HEK293T (cell line): ENCODE measurements at places on chromosomes 2 and 18.

DNA sequence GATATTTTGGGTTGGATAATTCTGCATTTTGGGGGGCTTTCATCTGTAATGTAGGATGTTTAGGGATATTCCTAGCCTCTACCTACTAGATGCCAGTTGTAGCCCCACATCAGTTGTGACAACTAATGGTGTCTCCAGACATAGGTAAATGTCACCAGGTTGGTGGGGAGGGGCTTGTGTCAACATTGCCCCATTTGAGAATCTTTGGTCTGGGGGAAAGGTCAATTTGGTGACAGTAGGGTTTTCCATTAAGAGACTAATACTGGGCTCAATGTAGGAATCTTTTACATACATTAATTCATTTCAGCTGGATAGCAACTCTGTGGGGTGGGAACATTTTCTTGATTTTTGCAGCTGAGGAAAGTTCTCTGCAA lies 6.6 kb upstream of the AFTPH start:
- no peak for DNase-seq

DNA sequence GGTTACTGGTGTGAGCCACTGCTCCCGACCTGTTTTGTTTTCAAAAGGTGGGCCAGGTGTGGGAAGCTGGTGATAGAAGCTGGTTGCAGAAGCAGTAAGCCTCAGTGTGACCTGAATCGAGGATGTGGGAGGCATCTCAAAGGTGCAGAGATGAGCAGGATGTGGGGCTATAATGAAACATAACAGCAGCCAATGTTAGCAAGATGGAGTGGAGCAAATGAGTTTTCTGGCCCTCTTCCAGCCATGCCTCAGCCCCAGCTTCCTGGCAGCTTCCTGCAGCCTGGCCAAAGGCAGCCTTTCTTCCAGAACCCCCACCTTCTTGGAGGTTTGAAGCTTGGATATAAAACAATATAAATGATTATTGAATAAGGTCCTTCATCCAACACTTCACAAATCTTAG lies 184.8 kb downstream of the NCK2 start:
- no peak for DNase-seq

GRCh38 chr2:43414033-43414432 lies 181.8 kb downstream of the THADA start:
- no peak for DNase-seq

GRCh38 chr2:45014016-45014702 lies 4.9 kb upstream of the SIX2 start:
- DNase-seq: peak; percentile 82

GRCh38 chr2:156321243-156321904 lies 11.1 kb downstream of the NR4A2 start:
- no peak for DNase-seq

- peak; percentile 72 for DNase-seq
These were observed 118.9 kb upstream of the ARL5A start for GRCh38 chr2:151946899-151947812.

- no peak for DNase-seq
These were observed 266.6 kb upstream of the TANK start for GRCh38 chr2:160893581-160893980.

DNA sequence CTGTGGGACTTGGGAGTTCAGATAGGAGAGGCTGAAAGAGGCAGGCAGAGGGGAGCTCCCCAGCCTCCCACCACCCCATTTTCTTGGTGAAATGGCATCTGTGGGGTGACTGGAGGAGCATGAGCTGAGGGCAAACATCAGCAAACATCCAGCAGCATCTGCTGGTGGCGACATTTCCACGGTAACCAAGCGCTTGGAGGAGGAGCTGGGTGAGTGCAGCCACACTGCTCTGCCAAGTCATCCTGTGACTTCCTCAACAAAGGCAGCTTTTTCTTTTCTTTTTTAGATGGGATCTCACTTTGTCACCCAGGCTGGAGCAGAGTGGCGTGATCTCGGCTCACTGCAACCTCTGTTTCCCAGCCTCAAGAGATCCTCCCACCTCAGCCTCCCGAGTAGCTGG lies 5.6 kb downstream of the TXNL4A start:
- no peak for DNase-seq

GRCh38 chr2:111118481-111118980 lies 2.2 kb upstream of the BCL2L11 start:
- DNase-seq: no peak

DNA sequence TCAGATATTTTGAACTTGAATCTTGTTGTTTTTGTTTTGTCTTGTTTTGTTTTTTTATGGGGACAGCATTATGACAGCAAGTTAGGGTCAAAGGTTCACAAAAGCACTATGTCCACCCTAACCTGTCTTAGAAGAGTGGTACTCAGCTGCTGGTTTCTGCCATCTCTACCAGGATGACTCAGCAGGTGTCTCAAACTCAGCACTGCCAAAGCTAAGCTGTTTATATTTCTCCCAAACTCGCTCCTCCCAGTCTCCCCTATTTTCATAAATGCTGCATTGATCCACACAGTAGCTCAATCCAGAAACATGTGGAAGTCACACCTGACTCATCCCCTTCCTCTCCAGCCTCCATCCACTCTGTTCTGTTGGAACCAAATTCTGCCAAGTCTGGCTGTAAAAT lies 134.9 kb downstream of the ZBTB7C start:
- DNase-seq: no peak

- DNase-seq: no peak
These were observed 675.0 kb downstream of the IRS1 start for GRCh38 chr2:226124548-226125011.

GRCh38 chr2:209629597-209629996 lies 142.0 kb upstream of the UNC80 start:
- DNase-seq: no peak

DNA sequence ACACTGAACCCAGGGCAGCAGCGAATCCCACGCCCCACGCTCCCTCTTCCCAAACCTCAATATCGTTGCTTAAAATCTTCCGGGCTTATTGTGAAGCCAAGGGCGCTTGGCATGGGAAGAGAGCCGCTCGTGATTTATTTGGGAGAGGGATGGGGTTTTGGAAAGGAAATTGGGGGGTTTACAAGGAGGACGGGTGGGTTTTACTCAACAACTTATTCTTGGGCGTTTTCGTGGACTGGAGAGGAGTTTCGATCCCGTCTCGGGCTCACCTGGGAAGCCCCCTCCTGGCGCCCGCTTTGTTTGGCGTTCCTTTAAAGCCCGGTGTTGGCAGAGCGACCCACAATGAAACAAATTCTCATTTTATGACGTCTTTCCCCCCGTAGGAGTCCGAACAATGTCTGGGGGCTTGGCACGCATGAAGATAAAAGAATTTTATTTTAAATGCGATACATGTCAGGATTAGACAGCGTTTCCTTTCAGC lies 135.3 kb downstream of the INSIG2 start:
- DNase-seq: no peak

GRCh38 chr2:36371070-36371874 lies 15.7 kb downstream of the CRIM1 start:
- DNase-seq: no peak

- DNase-seq: no peak
These were observed 72.9 kb upstream of the PARD3B start for GRCh38 chr2:204472375-204472774.

- DNase-seq: no peak
These were observed 259.9 kb upstream of the MYT1L start for GRCh38 chr2:2590841-2591541.

DNA sequence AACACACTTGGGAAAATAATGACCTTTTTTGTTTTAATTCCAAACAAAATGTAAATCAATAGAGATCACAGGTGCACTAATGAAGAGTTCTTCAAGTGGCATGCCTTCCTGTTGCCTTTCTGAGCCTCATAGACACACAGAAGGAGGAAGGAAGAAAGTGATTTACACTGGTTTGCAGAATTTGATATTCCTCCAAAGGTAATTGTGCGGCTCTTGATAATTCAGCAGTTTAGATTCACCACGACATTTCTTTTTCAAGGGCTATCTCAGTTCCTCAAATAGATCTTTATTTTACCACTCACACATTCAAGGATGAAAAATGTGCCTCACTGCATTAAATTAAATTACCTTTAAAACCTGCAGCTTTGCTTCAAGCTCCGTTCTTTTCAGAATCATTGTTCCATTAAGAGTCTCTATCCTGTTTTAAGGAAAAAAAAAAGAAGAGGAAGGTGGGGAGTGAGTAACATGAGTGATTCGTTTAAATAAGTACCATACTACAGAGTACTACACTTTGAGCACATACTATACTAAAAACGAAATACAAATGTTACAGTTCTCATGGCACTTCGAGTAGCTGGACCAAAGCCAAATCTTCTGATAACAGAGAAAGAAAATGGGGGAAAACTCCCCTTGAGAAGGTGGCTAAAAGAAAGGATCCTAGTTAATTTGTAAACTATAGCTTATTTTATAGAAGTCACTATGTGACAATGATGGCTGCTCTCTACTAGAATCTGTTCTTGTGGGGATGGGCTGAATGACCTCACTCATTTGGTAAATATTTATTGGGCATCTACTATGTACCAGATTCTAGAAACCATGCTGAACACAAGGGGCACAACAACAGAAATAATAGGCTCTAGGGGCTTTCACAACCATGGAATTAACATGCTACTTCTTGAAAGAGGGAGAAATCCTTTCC lies 16.6 kb downstream of the CYTIP start:
- DNase-seq: no peak

GRCh38 chr18:8381821-8382459 lies 227.3 kb upstream of the RAB12 start:
- no peak for DNase-seq

- no peak for DNase-seq
These were observed 64.7 kb downstream of the STK25 start for GRCh38 chr2:241443486-241444223.

DNA sequence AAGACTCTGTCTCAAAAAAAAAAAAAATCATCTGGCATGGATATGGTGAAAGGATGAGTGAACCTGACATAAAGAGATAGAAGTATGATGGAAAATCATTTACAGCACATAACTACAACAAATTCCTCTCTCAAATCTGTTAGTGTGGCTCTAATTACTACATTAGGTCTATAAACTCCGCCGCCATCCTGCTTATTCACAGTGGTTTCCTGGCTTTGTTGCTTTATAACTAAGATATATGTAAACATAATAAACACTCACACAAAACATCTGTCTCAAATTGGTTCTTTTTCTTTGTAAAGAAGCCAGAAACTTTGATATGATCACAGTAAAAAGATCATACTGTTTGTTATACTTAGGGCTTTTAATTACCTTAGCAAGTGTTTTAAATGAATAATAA lies 412.6 kb upstream of the FAM98A start:
- DNase-seq: no peak

GRCh38 chr2:70851704-70852103 lies 16.1 kb upstream of the CD207 start:
- DNase-seq: no peak

GRCh38 chr2:153416071-153416470 lies 62.5 kb downstream of the RPRM start:
- no peak for DNase-seq

- no peak for DNase-seq
These were observed 66.9 kb upstream of the MCFD2 start for GRCh38 chr2:46982351-46983064.

DNA sequence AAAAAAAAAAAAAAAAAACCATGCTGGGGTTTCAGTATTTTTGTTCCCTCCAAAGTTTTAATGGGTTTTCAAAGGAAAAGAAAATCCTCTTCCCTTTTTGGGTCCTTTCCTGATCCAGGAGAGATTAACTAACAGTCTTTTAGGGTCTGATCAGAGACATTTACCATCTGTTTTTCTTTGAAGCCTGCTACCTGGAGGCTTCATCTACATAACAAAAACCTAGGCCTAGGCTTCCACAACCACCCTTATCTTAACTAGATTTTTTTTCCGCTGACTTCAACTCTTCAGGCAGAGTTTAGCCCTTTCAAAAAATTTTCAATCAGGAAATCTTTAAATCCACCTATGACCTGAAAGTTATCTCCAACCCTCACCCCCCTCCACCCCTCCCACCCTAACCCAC lies 154.7 kb downstream of the MBD2 start:
- DNase-seq: no peak

DNA sequence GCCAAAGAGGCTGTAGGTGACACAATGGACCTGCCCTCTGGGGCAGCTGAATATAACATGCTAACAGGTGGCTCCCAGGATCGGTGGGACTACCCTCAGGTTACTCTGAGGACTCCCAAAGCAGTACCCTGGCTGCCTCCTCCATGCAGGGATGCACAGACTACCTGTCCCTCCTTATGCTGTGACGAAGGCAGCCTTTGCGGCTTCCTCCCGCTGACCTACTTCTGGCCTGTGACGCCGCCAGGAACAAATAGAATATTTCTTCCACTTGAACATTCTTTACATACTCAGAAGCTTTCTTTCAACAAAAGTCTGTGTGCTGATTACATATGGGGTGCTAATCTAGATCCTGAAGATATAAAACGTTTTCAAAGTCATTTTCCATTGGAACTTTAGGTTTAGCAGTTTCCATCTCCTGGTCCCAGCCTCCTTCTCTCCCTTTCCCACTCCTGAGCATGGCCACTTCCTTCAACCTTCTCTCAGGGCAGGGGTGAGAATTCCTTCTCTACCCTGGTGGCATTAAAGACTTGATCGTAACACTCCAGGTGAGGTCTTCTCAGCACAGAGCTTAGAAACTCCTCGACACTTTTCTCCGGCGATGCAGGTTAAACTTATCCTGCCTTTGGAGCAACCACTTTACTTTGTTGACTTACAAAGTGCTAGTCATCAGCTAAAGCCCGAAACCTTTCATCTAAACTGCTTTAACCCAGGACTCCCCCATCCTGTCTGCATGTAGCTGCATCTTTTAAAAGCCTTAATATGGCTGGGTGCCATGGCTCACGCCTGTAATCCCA lies 58.9 kb upstream of the STK17B start:
- DNase-seq: no peak

GRCh38 chr18:29488617-29489016 lies 1311.7 kb upstream of the CDH2 start:
- DNase-seq: no peak

- DNase-seq: no peak
These were observed 224.5 kb downstream of the EN1 start for GRCh38 chr2:118622913-118623312.

GRCh38 chr2:239294571-239295054 lies 106.2 kb downstream of the HDAC4 start:
- no peak for DNase-seq

DNA sequence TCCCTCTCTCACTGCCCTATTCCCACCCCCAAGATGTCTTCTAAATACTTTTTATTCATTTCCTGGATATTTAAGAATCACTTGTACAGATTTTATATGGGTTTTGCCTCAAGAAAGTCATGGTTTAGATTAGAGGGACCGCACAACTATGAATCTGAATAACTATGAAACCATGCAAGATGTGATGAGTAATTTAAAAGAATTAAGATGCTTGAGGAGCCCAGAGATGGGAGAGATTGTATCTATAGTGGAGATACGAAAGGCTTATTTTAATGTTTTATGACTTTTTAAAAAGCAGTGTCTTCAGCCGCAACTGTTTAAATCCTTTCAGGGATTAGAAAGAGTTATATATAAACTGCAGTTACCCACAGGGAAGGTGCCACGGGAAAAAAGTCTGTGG lies 324.1 kb downstream of the LPIN1 start:
- no peak for DNase-seq
